ENCODE measurements at places on chromosomes 1 and 21. TPM values are rescaled to one million over a fixed set of nuclear protein-coding genes. Genes with fewer than 3 reads are reported as not detected.

DNA sequence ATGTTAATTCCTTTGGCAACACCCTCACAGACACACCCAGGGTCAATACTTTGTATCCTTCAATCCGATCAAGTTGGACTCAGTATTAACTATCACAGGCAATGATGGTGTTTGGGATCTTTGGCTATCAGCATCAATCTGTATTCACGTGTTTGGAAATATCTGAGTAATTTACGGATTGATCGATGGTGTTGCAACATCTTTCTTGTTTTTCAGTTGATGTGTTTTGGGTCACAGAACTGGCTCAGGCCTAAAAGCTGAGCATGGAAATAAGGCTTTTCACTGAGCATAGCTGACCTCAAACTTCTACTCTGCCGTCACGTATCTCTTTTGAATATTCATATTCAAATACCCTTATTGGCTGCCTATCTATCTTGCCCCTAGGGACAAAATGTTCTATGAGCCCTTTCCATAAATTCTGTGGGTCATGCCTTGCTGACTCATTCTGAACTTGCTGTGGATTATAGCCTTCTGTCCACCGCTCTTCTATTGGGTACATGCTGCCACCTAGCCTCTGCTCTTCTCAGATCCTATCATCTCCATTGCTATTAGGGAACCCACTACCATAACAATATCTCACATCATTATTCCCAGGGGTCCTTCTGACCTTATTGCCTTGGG, 156.0 kb downstream of the PDE4B start:
- DNase-seq, result peak; percentile 72

DNA sequence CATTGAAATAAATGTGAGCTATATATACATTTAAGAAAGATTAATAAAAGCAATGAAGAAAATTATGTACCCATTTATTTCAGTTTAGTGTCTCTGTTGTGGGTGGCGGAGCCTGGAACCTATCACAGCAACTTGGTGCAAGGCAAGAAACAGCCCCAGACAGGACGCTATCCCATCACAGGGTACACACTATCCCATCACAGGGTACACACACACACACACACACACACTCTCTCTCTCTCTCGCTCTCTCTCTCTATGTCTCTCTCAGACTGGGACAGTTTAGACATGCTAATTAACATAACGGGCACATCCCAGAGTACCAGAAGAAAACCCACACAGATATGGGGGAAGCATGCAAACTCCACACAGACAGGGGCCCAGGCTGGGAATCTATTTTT, 6.5 kb upstream of the IL6R start:
- no peak for DNase-seq

- DNase-seq, result no peak
These were observed 1.8 kb downstream of the WNT3A start for GRCh38 chr1:228008391-228009115.

DNA sequence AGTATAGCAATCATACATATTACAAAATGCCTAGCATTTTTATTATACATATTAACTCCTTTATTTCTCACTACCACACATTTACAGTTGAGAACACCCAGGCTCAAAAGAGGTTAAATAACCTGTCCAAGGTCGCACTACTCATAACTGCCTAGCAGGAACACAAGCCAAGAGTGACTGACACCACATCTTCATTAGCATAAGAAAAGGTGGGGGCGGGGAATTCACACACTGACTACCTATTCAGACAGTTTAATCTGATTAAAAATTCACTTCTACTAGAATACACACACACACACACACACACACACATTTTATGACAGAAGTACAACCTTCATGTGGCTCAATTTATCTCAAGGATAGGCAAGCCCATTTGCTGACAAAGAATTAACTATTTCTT, 77.8 kb upstream of the CACHD1 start:
- DNase-seq, result no peak

- peak; percentile 31 for DNase-seq
These were observed 696.0 kb upstream of the CHRM3 start for GRCh38 chr1:238690415-238690814.

- DNase-seq, result no peak
These were observed 2.8 kb upstream of the ECE1 start for GRCh38 chr1:21292984-21293536.

GRCh38 chr1:170548497-170548896, 16.5 kb downstream of the GORAB start:
- no peak for DNase-seq

GRCh38 chr1:93076268-93076667, 2.8 kb upstream of the MTF2 start:
- DNase-seq, result no peak

GRCh38 chr1:228897901-228898300, 162.6 kb downstream of the RHOU start:
- DNase-seq, result no peak

GRCh38 chr1:27070390-27071048, 57.9 kb upstream of the TENT5B start:
- DNase-seq, result no peak

DNA sequence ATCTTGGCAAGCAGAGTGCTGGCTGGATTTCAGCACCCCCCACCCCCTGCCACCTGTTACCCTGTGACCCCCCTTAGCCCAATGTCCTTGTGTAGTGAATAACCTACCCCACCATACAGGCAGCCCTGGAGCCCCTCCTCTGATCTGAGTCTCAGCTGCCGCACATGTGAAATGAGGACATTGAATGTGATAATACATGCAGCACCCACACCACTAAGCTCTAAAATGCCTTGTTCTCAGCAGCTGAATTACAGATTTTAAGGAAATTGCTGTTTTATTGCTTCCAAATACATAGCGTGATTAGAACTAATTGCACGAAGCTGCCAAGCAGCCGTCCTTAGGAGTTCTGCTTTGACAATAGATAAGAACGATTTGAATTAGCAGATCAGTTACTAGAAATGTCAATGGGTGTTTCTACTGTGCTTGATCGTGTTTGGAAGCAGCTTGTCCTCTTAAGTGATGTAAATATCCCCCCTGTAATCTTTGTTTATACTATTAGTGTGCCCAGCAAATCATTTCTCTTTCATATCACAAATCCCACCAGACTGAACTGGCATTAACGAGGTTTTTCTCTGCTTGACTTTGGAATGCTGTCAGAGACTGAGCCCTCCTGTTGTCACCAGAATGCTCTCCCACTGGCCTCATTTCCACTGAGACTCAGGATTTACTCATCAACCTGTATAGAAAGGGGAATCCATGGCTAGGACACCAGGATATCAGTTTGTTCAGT, 4.9 kb downstream of the SLAMF8 start:
- DNase-seq, result no peak

DNA sequence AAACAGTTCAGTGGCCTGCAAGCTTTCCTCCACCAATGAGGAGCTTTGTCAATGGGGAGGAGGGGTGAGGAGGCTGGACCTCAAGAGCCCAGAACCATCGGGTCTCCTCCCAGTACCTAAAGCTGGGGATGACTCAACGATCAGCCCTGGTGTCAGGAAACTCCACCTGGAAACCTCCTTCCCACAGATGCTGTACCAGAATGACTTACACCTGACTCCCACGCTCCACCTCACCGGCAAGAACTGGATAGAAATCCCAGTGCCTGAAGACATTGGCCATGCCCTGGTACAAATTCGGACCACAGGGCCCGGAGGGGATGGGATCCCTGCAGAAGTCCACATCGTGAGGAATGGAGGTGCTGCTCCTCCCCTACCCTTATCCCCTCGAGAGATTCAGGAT, 11.4 kb downstream of the TMEM81 start:
- no peak for DNase-seq

GRCh38 chr1:53197291-53198200, 922 bp downstream of the CPT2 start:
- DNase-seq, result peak; percentile 40

The TRIM67 gene
- 0.20 TPM for total RNA-seq

The PIGC gene
- total RNA-seq, result 35.5 TPM

The FAM167B gene
- 0.20 TPM for total RNA-seq

The KRTAP13-1 gene
- total RNA-seq, result not detected

The OR2T35 gene
- total RNA-seq, result not detected

The ASAP3 gene
- 6.7 TPM for total RNA-seq

The IL6R gene
- total RNA-seq, result 3.8 TPM

All from M059J (cell line).